ENCODE measurements at places on chromosomes 1 and 21. TPM values are rescaled to one million over a fixed set of nuclear protein-coding genes. Genes with fewer than 3 reads are reported as not detected.

DNA sequence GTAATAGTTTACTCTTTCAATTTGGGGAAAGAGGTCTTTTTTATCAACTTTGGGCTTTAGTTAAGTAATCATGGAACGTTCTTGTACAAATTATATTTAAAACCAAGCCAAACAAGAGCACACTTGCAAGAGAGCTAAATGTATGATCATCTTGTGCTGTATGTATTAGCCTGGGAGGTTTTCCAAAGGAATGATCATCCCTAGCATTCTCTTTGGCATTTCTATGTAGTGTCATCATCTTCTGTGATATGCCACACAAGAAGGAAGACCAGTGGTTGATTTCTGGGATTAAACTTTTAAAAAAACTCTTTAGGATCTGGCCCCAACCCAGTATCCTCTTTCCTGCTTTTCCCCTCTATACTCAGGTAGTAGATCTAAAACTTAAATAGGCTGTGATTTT, 38.4 kb upstream of the KCNQ4 start:
- no peak for DNase-seq

GRCh38 chr1:243620096-243620495, 229.9 kb downstream of the AKT3 start:
- no peak for DNase-seq

DNA sequence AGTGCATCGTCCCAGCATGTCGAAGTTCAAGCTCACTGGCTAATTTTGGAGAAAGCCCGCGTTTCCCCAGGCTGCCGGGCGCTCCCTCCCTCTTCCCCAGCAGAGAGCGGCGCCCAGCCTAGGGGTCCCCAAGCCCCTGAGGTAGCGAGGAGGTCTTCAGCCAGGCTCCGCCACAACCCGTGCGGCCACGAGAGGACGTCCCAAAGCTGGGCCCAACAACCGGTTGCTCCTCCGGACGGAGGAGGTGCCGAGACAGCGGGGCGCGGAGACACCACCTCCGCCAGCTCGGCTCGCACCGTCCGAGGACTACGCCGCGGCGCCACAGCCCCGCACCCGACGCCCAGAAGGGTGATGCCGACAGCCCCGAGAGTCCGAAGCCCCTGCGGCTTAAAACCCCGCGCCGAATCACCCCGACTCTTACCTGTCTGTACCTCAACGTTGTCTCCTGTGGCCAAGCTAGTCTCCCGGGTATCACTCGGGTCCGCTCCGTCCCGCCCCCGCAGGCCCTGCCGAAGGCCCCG, at the start of gene DENND2C:
DENND2C (minus strand) TSS at position 488 of the 521 bp plus-strand sequence. CDS start 44,065 bp downstream, outside the sequence.
- no peak for DNase-seq

DNA sequence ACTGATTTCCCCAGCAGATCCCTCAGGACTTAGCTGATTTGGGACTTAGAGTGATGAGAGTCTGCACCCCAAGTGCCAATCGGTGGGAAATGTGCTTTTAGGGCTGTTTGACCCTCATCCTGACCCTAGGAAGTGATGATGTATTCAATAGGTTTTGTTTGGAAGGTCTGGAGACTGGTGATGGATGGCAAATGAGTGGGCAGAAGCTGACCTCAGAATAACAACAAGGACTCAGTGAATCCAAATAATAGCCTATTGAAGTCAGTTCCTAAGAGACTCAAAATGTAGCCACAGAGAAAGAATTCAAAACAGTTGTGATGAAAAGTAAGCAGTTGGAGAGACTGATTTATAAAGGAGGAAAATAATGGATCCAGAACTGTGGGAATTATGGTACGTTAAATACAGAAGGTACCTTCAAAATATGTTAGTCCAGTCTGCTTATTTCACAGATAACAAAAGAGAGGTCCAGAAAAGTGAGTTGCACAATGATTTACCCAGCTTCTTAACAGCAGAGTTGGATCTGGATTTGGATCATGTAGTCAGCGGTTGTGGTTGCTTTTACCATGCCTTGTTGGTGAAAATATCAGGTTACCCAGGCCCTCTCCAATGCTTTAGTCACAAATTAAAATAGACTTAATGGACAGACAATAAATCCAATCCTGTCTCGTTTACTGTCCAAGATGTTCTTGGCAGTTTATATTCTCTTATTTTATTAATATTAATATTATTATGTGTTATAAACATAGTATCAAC, 123.0 kb upstream of the PTBP2 start:
- no peak for DNase-seq

Gene ADCY10
- total RNA-seq: 0.19 TPM

- peak; percentile 77 for DNase-seq
Observed at GRCh38 chr1:15952317-15953258, 23.3 kb downstream of the ZBTB17 start.

GRCh38 chr21:39633770-39634181, 21.0 kb downstream of the B3GALT5 start:
- DNase-seq: no peak

GRCh38 chr1:53495633-53496345, 36.6 kb downstream of the DMRTB1 start:
- no peak for DNase-seq

Gene TSSK3
- 2.3 TPM for total RNA-seq

- DNase-seq: no peak
Observed at GRCh38 chr1:180544050-180544449, 14.7 kb upstream of the OVAAL start.

DNA sequence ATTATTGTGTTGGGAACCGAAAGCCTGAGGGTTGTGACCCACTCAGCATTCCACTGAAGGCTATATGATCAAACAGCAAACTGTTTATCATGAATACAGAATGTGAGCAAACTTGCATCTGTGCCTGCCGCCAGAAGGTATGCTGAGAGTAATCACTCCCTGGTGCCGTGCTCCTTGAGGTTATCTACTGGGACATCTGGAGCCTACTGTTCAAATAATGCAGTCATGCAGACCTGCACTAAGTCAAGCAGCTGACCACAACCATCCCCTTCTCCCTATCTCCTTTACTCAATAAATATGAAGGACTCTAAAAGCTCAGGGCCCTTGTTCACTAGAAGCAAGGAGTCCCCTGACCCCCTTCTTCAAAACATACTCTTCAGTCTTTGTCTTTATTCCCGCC, 13.5 kb downstream of the GSTM5 start:
- no peak for DNase-seq

Gene PTPN7
- total RNA-seq: 475 TPM

Gene C1orf87
- total RNA-seq: not detected

DNA sequence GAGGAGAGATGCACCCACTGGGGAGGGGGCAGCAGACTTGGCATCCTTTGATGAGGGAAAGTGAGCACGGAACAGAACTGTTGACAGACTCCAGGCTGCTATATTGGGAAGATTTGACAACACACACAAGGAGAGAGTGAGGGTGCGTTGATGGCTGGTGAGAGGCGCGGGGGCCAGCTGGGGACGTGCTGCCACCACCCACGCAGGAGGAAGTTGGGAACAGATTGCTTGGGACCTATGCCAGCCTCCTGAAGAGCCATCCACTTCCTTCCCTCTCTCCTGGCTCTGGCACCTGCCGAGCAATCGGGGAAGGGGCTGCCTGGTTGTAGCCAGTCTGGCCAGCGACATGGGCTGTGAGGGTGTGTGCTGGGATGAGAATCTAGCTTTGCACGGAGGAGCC, 223.7 kb upstream of the CSF3R start:
- DNase-seq: no peak

- DNase-seq: no peak
Observed at GRCh38 chr1:186888367-186888766, 59.6 kb downstream of the PLA2G4A start.

GRCh38 chr1:84693005-84693404, 2.7 kb upstream of the SSX2IP start:
- peak; percentile 68 for DNase-seq

Gene SPRR2A
- total RNA-seq: not detected

- no peak for DNase-seq
Observed at GRCh38 chr1:83555871-83556270, 443.1 kb downstream of the TTLL7 start.

Gene NFIA
- 0.63 TPM for total RNA-seq

GRCh38 chr1:51661081-51661518, 44.2 kb downstream of the OSBPL9 start:
- peak; percentile 15 for DNase-seq

DNA sequence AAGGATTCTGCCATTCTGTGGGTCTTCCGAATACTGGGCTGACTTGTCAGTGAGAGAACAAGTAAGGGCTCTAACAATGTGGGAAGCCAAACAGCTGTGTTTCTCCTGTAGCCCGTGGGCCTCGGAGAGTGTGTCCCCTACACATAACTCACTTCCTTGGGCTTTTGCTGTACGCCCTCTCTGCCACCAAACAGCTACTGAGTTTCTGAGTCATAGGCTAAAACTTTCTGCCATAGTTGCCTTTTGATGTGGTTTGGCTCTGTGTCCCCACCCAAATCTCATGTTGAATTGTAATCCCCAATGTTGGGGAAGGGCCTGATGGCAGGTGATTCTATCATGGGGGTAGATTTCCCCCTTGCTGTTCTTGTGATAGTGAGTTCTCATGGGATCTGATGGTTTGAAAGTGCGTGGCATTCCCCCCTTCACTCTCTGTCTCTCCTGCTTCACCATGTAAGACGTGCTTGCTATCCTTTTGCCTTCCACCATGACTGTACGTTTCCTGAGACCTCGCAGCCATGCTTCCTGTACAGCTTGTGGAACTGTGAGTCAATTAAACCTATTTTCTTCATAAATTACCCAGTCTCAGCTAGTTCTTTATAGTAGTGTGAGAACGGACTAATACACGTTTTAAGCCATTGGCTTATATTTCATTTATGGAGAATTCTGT, 194.8 kb upstream of the HMCN1 start:
- DNase-seq: no peak

DNA sequence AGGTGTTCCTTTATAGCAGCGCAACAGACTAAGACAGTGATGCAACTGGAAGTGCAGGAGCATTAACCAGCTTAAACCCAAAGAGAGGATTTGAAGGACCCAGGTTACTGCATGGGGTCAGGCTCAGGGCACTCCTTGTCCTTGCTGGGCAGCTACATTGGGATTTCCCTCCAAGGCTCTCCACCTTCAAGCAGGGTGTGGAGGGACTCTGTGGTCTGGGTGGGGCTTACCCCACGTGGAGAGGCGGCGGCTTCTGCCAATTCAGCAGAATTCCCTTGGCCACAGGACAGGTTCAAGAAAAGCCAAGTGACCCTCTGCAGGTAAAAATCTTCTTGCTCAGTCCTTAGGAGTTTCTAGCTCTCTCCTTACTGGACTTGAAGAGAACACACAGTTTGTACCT, 6.5 kb downstream of the RRP1B start:
- no peak for DNase-seq

DNA sequence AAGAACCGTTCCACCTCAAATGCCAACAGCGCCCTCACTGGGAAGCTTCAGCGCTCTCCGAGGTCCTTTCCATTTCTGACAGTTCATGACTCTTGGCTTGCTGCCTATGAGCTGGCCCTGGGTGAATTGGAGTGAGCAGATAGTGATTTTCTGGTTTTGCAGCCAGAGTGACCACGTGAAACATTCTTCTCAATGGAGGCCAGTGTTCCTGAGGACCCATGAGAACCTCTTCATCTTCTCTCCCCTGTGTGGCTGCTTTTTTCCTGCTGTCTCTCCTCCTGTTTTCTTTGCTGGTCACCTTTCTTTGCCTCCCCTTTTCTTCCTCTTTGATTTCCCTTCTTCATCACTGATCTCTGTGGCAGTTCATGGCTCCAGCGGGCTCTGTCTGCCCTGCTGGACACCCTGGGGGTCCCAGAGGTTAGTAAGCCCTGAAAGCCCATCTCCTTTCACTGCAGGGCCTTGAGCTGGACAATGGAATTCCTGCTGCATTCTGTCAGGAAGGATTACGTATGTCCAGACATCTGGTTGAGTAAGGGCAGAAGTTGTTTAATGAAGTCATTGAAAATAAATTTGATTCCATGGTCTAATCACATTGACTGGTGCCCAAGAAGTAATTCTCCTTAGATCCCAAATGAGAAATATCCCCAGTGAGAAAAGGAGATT, 29.9 kb downstream of the VASH2 start:
- no peak for DNase-seq

Gene LCE2C
- not detected for total RNA-seq

Gene TCHHL1
- total RNA-seq: not detected

GRCh38 chr1:19112891-19113696, 97.0 kb downstream of the UBR4 start:
- DNase-seq: no peak
